ENCODE measurements at places on chromosomes 16 and 17.

- no peak for DNase-seq
Observed at GRCh38 chr16:87216148-87216840, 100.9 kb downstream of the C16orf95 start.

GRCh38 chr16:87101903-87102302 lies 215.3 kb downstream of the C16orf95 start:
- no peak for DNase-seq

GRCh38 chr16:30761427-30761927 lies 385 bp downstream of the CFAP119 start:
- DNase-seq, result no peak

DNA sequence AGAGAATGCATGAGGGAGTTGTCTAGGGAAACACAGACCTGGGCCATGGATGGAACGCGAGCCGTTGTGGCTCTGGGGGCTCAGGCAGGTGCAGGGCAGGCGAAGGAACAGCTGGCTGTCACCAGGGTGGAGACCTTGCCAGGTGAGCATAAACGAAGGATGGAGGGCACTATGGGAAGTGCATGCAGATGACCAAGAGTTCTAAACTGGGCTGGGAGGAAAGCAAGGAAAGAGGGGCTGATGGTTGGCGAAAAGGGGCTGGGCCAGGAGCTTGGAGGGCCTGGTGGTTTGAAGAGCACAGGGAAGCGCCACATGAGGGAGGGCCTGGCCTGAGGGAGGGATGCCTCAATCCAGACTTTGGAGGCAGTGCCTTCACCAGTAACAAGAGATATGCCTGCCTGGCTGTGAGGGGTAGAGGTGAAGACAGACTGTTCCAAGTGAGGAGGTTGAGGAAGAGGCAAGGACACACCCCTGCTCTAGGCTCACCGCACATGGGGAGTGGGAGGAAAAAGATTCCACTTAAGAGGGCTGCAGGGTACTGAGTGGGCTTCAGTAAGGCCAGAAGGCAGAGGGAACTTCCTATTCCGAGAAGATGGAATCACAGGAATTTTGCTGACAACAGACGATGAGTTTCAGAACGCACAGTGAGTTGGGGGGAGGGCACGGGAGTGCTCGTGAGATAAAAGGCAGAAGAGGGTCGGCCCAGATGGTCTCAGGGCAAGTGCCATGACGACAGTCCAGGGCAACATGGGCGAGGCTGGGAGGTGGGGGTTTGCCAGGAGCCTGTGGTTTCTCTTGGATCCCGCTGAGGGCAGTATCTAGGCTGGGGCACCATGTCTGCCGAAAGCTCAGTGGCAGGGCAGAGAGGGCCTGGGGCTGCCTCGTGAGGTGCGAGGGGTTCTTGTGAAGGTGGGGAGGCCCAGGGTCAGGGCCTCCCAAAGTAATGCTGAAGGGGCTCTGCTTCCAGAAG lies 20.6 kb downstream of the B9D1 start:
- no peak for DNase-seq

GRCh38 chr16:55555436-55555835 lies 11.0 kb upstream of the CAPNS2 start:
- no peak for DNase-seq

DNA sequence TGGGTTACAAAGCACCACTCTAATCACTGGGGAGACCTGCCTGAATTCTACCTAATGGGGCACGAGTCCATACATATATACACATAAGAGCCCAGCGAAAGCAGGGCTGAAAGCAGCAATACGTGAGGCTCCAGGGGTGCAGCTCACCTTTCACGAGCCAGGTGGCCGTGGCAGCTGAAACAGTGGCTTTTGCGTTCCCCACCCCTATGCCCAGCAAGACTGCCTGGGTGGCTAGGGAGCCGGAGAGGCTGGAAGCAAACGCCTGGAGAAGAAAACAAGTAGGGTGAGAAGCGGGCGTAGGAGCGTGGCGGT lies 618 bp downstream of the RUSF1 start:
- DNase-seq, result no peak

GRCh38 chr17:57655553-57655952 lies 89.5 kb downstream of the CCDC182 start:
- no peak for DNase-seq

GRCh38 chr17:29119265-29119664 lies 60.9 kb downstream of the MYO18A start:
- no peak for DNase-seq

- no peak for DNase-seq
Observed at GRCh38 chr16:13427943-13428342, 492.0 kb upstream of the ERCC4 start.

DNA sequence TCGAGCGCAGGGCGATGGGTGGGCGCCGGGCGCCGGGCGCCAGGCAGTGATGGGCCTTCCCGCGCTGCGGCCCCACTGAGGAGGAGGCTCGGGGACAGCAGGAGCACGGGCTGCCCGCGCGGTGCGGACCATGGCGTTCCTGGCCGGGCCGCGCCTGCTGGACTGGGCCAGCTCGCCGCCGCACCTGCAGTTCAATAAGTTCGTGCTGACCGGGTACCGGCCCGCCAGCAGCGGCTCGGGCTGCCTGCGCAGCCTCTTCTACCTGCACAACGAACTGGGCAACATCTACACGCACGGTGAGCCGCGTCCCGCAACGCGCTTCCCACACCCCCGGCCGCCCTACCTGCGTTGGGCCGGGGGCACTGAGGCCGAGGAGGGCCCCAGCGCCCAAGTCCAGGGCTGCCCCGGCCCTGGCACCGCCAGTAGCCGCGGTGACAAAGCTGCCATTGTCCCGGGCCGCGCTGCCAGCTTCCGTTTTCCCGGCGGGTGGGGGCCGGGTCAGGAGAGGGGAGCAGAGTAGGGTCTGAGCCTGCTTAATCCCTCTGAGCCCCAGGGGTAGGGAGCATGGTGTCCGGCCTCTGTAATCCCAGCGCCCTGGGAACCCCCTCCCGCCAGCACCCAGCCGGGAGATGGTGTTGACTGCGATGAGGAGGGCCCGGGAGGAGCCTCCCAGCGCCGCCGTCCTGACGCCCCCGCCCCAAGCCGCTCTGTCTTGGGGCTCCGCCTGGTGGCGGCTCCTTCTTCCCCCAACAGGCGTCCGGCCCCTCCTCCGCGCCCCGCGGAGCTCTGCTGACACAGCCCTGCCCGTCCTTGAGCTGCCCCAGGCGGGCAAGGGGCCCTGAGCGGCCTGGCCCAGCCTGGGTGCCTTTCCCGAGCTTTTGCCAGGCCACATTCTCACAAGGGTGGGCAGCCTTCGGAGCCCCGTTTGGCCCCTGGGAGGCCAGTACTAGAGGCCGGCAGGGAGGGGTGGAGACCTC lies 685 bp downstream of the PAQR4 start:
- no peak for DNase-seq

- no peak for DNase-seq
Observed at GRCh38 chr17:17783825-17784656, 52.7 kb downstream of the SREBF1 start.

DNA sequence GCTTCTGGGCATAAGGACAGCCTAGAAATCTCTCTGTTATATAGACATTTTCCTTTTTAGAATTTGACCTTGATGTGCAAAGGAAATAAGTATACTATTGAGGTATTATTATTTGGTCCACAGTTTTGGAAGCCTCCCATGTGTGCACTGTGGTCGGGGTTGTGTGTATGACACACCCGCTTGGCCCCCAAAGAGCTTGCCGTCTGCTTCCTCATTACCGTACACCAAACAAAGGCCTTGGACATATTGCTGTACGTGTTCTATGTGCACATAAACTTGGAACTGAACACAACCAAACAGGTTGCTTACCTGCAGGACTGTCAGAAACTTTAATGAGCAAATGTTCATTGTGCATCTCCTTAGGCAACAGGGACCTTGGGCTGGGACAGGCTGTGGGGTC lies 38.2 kb downstream of the METRNL start:
- DNase-seq, result no peak

GRCh38 chr17:69500911-69501429 lies 86.5 kb downstream of the MAP2K6 start:
- no peak for DNase-seq

GRCh38 chr16:21524068-21524751 lies 75.2 kb upstream of the METTL9 start:
- DNase-seq, result no peak

- no peak for DNase-seq
Observed at GRCh38 chr17:10059684-10060211, 138.7 kb downstream of the GAS7 start.

DNA sequence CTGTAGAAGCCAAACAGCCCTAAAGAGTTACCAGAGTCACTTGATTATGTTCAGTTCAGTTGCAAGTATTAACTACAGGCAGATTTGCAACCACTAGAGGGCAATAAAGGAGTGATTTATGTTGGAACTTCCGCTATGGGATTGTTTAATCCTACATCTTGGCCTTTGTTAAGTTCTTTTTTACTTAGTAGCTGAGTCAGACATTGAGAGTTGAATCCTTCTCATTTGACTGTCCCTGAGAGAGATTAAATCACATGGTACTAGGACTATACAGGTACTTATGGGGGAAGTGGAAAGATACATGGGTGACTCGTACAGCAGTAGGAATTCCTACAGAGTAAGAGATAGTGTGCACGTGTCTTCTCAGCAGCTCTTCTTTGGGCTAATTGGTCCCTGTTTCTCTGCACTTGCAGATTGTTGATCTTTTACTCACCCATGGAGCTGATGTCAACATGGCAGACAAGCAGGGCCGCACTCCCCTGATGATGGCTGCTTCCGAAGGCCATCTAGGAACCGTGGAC lies 40.3 kb downstream of the CYB561 start:
- DNase-seq, result no peak

DNA sequence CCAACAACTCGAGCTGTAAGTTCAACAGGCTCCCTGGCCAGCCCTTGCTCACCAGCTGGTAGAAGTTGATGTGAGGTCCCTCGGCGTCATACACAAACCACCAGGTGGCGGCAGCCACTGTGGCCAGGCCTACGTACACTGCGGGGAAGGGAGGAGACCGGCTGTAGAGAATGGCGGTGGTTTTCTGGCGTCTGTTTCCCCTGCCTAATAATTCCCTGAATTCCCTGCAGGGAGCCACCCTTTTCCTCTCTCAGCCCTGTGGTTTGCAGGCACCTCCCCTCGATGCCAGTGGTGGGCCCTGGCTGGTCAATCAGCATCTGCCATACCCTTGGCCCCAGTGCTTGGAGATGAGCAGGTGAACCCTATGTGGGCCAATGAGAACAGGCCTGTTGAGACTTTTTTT lies 18.9 kb upstream of the P2RX1 start:
- no peak for DNase-seq

DNA sequence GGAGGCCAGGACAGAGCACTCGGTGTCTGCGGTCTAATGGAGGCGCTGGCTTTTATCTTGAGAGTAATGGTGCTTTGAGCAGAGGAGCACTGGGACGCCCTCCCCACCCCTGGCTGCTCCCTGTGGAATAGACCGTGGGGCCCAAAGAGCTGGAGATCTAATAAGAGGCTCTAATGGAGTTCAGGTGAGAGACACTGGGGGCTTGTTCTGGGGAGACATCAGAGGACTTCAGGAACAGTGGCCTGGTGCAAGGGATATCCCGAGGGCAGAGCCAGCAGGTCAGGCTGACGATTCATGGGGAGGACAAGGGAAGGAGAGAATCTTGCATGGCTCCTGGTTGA lies 9.5 kb upstream of the KRT19 start:
- DNase-seq, result no peak

- no peak for DNase-seq
Observed at GRCh38 chr17:45791935-45792334, 7.8 kb downstream of the CRHR1 start.

- DNase-seq, result no peak
Observed at GRCh38 chr17:1997927-1998742, 27.0 kb downstream of the RTN4RL1 start.

GRCh38 chr17:27741361-27741861 lies 58.9 kb downstream of the NOS2 start:
- DNase-seq, result no peak

GRCh38 chr17:65190467-65191097 lies 53.4 kb downstream of the RGS9 start:
- no peak for DNase-seq

- no peak for DNase-seq
Observed at GRCh38 chr17:9905902-9906301, 831 bp upstream of the RCVRN start.

DNA sequence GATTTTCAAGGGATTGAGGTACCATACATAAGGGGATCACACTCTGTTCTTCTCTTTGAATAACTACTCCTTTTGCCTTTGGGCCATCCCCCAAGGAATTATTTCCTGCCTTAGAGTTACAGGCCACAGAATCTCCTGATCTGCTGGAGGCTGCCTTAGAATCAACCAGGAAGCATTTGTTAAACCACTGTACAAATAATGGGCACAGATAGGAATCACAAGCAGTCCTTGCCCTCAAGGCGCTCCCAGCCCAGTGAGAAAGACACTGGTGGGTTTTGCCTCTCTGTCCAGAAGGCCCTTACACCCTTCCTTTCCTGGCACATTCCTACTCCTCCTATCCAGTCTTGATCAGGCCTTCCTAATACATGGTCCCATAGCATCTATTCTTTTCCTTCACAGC lies 45.9 kb downstream of the MRTFB start:
- DNase-seq, result no peak

DNA sequence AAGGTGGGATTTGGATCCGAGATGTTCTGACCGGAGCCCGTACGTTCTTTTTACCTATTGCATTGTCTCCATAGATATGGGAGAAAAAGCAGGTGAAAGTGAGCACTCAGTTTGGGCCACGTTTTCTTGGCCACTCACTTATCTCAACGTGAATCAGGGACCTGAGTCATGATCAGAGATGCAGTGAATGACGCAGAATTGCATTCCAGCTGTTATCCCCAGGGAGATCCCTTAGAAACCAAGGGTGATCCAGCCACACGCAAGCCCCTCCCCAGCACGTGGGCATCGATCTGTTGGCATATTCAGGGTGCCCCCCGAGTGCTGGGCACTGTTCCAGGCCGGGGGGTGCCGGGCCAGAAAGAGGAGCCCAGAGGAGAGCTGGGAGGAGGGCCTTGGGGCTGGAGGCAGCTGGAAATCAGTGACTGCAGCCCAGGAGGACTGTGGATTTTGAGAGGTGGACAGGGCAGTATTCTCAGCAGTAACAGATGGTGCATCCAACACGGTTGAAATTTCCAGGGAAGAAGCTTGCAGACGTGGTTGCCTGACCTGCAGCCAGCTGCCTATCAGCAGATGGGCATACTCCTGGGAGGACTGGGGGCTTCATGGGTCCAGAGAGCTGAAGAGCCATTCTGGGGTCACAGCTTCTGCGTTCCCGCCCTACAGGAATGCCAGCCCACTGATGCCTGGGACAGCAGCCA lies 87.2 kb upstream of the CACNG5 start:
- no peak for DNase-seq

GRCh38 chr16:13203725-13204124 lies 302.3 kb downstream of the SHISA9 start:
- no peak for DNase-seq
